Activated CD4-positive, alpha-beta T cell treated with anti-CD3 and anti-CD28 coated beads, Interleukin-2, amount 50 U/mL, for 16 hours (primary cell): ENCODE measurements at places on chromosomes 3 and 15.
A peak's percentile ranks its signal among the peaks of the same experiment; 100 is the strongest.

DNA sequence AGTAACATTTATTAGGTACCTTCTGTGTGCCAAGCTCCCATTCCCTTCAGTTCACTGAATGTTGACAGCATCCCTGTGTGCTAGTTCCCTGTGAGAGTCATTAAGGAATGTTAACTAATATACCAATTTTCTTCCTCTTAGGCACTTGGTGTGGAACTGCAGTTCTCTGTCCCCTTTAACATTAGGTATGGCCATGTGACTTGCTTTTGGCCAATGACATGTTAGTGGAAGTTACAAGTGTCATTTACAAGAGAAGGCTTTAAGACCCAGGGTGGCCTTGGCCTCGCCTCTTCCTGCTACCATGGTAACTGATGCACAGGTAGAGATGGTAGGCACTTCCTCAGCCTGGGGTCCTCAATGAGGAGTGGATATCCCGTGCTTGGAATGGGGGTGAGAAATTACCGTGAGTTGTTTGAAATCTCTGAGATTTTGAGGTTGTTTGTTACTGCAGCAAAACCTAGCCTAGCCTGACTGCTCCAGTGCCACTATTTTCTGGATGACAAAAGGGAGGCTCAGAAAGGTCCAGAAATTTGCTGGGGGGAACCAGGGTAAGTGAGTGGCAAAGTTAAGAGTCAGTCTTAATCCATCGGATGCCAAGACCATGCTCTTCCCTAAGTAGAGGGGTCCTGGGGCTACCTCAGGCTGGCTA, 21.2 kb upstream of the LINGO1 start:
- DNase-seq, result no peak

GRCh38 chr15:95690631-95691340, 639.7 kb upstream of the NR2F2 start:
- DNase-seq, result peak; percentile 23

DNA sequence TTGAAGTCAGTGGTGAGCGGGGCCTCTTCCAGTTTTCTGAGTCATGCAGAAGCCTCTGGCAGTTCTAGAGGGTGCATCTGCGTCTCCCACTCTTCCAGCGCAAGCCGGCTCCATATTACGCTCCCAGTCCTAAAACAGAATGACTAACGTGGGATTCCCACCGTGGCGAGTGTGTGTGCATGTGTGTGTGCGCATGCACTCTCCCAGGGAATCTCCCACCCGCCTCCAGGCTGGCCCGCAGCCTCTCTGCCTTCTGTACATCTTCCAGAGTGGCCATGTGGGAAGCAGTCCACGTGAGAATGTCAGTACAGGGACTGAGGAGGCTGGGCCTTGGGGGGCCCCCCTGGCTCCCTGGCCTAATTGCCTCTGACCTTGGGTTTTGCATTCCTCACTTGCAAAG, 87.7 kb downstream of the LSM3 start:
- DNase-seq, result no peak

- no peak for DNase-seq
These were observed 311.4 kb downstream of the EPHB1 start for GRCh38 chr3:135106445-135106844.

DNA sequence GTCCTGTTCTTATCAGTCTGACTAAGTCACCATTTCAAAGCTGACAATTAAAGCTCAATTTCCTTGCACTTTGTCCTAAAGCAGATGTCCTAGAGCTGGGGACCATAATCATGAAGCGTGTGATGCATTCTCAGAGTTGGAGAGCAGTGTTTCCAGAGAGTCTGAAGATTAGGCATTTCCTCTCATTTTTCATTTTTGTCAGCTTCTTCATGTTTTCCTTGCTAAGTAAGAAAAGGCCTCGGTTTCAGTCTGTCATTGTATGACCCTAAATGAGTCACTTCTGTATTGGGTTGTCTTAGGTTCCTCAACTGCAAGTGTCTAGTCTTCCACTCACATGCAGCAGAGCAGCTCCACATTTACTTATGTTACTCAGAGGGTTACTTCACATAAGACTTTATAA, 257.2 kb upstream of the TPRG1 start:
- peak; percentile 87 for DNase-seq
